Daoy (cell line): ENCODE measurements at places on chromosomes 3 and 15. TPM values are rescaled to one million over a fixed set of nuclear protein-coding genes. Genes with fewer than 3 reads are reported as not detected.

- DNase-seq, result no peak
Observed at GRCh38 chr15:90807074-90807785, 61.2 kb upstream of the FURIN start.

DNA sequence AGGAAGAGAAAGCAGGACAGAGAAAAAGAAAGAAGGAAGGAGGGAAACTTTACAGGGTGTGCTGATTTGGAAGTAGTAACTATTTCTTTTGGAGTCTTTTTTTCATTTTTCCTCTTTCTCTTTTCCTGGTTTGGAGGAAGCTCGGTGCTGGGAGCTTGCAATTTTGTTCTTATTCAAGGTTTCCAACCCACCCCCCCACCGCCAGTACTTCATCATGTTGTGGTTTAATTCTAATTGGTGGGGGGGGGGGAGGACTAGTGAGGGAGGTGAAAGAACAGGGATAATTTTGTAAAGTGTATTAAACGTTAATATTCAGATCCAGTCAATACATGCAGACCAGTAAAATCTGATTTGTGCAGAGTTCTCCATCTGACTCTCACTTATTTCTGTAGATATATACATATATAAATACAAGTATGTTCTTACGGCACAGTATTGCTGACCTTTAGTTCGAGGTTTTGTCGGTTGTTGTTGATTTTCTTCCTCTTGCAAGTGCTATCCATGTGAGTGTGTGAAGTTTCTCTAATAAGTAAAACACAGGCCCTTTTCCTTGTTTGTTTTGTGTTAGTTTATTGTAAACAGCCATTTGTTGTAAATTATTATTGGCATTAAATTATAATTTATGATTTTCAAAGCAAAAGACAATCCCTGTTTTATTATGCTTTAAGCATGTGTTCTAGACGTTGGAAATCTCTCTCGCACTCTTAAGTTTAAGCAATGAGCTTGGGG lies 9.3 kb downstream of the NR2F2 start:
- DNase-seq, result no peak

GRCh38 chr3:23966328-23966727 lies 21.2 kb downstream of the NR1D2 start:
- no peak for DNase-seq

The TRPC1 gene
- 9.2 and 14.1 TPM in 2 replicates for total RNA-seq

The ARRDC4 gene
- total RNA-seq, result 3.8 and 5.7 TPM in 2 replicates

The ZNF80 gene
- not detected in 2 replicates for total RNA-seq
